ENCODE measurements at places on chromosomes 5 and 9.

- peaks cover 5% of the 10 kb centered on the region for H3K27me3 ChIP-seq
- no peak for DNase-seq
- H3K36me3 ChIP-seq = no peaks in the 10 kb centered on the region
- H3K4me3 ChIP-seq = no peak overlapping the region
Measured at GRCh38 chr9:97966493-97966892, 16.6 kb upstream of the ANP32B start.

DNA sequence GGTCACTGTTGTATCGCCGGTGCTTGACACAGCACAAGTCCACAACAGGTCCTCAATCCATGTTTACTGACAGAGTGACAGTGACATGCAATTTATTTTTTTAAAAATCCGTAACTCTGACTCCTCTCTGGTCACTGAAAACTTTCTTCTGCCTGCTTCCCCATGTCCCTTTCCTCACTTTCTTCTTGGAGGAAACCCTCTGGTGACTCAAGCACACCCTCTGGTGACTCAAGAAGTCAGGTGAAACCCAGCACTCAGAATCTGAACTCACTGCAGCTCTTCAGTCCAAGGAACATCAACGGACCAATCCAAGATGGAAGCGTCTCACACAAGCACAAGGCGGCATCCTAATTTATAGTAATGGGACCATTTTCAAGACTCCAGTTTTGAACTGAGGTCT is 245.9 kb downstream of the FSTL4 start:
- no peak overlapping the region for H3K4me3 ChIP-seq
- no peak overlapping the region for H3K27ac ChIP-seq
- H3K36me3 ChIP-seq = no peaks in the 10 kb centered on the region

GRCh38 chr5:88119535-88120125 is 149.0 kb downstream of the TMEM161B start:
- no peaks in the 10 kb centered on the region for H3K27me3 ChIP-seq
- no peak overlapping the region for H3K4me3 ChIP-seq
- H3K36me3 ChIP-seq = no peaks in the 10 kb centered on the region
- H3K27ac ChIP-seq = no peak overlapping the region
- no peak for DNase-seq

GRCh38 chr5:111158105-111158744 is 66.0 kb upstream of the CAMK4 start:
- peaks cover 3% of the 10 kb centered on the region for H3K27me3 ChIP-seq
- no peak overlapping the region for H3K4me3 ChIP-seq
- H3K4me1 ChIP-seq = no peaks in the 10 kb centered on the region
- no peak for DNase-seq
- no peak overlapping the region for H3K27ac ChIP-seq
- no peaks in the 10 kb centered on the region for H3K36me3 ChIP-seq

DNA sequence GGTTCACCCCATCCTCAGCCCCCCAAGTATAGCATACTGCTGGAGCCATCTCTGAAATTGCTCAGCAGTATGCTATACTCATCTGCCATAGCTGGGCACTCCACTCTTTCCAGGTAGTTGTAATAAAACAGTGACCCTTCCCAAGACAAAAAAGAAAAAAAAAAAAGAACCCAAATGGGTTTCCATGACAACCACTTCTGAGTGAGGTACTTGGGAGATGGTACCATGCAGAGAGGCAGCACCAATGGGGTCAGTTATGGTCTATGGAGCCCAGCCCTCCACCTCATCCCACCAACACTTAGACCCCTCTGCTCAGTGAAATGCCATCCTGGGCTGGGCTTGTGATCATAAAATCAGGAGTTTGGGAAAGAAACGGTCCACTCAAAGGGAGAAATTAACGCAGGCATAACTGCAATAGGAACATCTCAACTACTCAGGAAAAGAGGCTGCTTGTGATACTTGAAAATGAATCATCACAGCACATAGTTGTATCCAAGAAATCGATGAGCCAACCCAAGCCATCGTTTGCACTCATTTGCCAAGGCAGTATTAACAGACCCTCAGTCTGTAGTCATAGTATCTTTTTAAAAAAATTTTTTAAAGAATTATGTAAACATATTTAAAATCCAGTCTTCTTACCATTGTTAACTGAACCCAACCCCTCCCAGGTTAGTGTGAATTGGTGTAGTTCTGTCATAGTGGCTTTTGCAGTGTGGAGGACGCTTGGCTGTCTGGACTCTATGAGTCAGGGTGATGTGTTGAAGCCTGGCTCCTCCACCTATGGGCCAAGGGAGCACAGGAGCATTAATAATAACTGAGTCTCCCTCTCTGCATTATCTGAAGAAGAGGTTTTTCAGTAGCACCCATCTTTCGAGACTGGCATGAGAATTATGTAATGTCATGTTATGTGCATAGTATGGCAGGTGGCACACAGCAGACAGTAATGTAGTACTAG is 402.7 kb downstream of the SPOCK1 start:
- no peak for DNase-seq
- H3K4me1 ChIP-seq = no peaks in the 10 kb centered on the region
- H3K27ac ChIP-seq = no peak overlapping the region
- H3K27me3 ChIP-seq = no peaks in the 10 kb centered on the region

- peaks cover 27% of the 10 kb centered on the region for H3K4me1 ChIP-seq
- H3K27ac ChIP-seq = no peak overlapping the region
- no peak for DNase-seq
- H3K27me3 ChIP-seq = no peaks in the 10 kb centered on the region
- H3K36me3 ChIP-seq = no peaks in the 10 kb centered on the region
Measured at GRCh38 chr9:112546149-112547012, 59.8 kb downstream of the KIAA1958 start.

GRCh38 chr5:158720281-158720680 is 379.4 kb downstream of the EBF1 start:
- H3K27ac ChIP-seq = no peak overlapping the region
- H3K4me1 ChIP-seq = no peaks in the 10 kb centered on the region
- no peaks in the 10 kb centered on the region for H3K27me3 ChIP-seq
- H3K36me3 ChIP-seq = no peaks in the 10 kb centered on the region
- DNase-seq = no peak

DNA sequence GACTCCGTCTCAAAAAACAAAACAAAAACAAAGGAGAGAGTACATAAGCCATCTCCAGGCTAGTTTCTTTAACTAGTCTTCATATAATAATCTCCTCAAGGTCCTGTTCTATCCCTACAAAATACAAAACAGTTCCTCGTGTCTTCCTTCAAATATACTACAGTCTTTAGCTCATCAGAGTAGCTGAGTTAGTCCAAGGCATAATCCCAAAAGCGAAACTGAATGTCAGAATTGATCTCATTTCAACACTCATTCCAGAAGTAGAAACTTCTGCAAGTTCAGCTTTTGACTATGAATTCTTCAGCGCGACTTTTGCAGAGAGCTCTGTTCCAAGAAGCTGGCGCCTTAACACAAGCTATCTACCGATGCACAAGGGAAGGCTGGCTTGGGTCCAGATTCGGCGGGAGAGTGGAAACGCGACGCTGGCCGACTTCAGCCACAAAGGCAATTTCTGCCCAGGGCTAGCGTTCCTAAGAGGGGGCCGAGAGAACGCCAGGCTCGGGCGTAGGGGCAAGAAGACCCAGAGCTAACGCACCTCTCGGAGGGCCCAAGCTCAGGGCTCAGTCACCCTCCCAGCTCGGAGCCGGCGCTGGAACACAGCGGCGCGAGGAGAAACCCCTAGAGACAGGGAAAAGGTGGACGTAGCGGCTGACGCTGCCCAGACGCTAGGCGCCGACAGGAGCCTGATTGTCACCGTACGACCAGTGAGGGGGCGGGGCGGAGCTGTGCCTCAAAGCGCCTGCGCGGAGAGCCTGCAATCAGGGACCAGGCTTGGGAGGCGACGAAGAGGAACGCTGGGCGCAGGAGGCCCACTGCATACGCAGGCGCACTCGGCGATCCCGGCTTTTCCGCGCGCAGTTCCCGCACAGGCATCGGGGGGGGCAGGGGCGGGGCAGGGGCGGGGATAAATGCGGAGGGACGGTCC is 469 bp upstream of the HSDL2 start:
- no peaks in the 10 kb centered on the region for H3K36me3 ChIP-seq
- peak overlapping the region; percentile 70 for H3K4me3 ChIP-seq
- H3K4me1 ChIP-seq = peaks cover 45% of the 10 kb centered on the region
- peak overlapping the region; percentile 94 for H3K27ac ChIP-seq
- DNase-seq = peak; percentile 100
- H3K27me3 ChIP-seq = no peaks in the 10 kb centered on the region

GRCh38 chr5:1314564-1314982 is 19.7 kb upstream of the TERT start:
- H3K4me1 ChIP-seq = peaks cover 12% of the 10 kb centered on the region
- peaks cover 20% of the 10 kb centered on the region for H3K36me3 ChIP-seq
- no peak overlapping the region for H3K4me3 ChIP-seq
